ENCODE measurements at places on chromosomes 12 and 14.

DNA sequence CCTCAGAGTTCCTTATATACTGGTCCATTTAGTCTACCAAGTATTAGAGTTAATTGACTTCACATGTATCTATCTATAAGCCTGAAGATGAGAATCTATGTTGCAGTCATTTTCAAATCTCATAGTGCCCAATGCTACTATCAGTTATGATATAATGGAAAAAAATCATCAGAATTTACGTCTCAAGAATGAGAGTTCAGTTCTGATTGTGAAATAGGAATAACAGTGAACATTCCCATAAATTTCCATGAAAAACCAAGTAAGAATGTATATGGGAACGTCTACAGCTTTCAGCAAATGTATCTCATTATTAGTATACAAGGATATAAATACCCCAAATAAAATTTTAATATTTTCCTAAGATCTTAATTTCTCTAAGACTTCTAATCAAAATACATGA lies 77.2 kb downstream of the PPP1R12A start:
- DNase-seq, result no peak

DNA sequence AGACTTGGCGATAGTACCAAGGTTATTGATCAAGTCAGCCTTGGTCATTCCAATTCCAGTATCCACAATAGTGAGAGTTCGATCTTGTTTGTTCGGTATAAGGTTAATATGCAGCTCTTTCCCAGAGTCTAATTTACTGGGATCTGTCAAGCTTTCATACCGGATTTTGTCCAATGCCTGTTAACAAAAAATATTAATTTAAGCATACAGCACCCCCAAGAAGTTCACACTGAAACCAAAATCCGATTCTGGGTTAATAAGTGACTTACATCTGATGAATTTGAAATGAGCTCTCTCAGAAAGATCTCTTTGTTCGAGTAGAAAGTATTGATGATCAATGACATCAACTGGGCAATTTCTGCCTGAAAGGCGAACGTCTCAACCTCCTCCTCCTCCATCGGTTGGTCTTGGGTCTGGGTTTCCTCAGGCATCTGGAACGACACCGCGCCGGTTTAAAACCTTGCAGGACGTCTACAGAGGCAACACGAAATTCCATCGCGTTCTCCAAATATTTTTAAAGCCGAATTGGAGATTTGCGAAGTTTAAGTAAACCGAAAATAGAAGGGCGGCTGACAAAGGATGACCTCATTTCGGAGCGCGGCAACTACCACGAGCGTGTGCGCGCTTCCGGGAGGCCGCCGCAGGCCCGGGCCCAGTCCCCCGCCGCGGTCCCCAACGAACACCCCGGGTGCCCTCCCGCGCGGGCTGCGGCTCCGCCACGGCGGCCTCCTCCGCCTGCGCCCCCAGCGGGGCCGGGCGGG lies 716 bp downstream of the HSP90AA1 start:
- no peak for DNase-seq

DNA sequence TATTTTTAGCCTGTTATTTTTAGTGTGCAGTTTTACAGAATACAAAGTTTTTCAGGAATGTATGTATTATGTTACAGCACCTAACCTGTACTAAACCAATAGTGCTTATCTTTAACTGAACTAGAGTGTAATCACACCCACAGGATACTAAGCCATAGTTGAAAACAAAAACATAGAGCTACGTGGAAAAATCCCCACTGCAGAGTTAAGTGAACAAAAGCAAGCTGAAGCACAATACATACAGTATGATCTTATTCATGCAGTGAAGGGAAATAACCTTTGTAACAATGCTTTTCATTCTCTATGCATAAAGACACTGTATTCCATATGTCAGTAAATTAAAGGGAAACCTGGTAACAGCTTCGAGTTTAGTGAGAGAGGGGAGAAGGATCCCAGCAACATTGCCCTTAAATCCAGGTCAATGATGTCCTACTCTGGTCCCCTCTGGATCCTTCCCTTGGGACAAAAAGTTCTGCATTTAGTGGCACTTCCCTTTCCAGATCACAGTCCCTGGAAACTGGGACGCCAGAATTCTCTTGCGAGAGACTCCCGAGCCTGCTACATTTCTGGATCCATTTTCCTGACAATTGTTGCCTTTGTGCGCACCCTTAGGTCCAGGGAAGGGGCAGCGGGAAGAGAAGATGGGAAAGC lies 121.3 kb upstream of the CCND2 start:
- DNase-seq, result no peak

DNA sequence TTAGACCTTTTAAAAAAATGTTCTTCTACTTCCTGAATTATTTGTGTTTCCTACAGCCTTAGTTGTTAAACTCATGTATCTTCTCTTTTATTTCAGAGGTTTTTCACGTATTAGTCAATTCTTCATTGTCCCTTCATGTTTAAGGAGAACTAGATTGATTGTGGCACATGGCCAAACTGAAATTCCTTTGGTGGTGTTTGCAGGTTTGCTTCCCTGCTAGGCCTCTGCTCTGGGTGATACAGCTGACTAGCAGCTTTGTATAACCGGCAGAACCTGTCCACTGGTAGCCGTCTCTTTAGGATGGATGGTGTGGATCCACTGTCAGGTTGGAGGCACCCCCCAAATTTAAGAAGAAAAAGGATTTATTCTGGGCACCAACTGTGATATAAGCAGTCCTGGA lies 262.1 kb downstream of the FBXL14 start:
- no peak for DNase-seq

- no peak for DNase-seq
These were observed 631 bp downstream of the PPM1H start for GRCh38 chr12:62934239-62934798.

- no peak for DNase-seq
These were observed 70.7 kb downstream of the NOVA1 start for GRCh38 chr14:26527095-26527494.

- DNase-seq, result no peak
These were observed 974 bp downstream of the BTBD7 start for GRCh38 chr14:93331728-93332396.

GRCh38 chr14:74860899-74861733 lies 14.8 kb downstream of the PROX2 start:
- DNase-seq, result no peak

DNA sequence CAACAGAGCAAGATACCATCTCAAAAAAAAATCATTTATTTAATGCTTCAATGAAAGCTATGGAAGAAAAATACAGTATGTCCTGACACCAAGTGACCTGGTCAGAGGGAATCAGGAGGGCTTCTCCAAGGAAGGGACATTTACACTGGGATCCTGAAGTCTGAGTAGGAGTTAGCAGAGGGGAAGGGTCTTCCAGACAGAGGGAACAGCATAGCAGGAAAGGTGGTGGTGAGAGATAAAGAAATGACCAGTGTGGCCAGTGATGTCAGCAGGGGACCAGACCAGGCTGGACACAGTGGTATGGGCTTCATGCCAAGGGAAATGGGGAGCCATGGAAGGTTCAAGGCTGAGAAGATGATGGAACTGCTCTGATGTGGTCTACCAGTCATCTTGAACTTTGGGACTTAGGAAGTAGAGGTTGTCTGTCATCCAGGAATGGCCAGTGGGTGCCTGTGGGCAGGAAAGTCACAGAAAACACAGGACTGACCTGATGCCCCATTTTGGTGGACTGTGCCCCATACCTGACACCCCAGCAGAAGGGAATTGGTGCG lies 7.8 kb upstream of the TCHP start:
- no peak for DNase-seq

- DNase-seq, result no peak
These were observed 505.4 kb downstream of the LRFN5 start for GRCh38 chr14:42112108-42112507.

GRCh38 chr14:100834082-100834793 lies 8.3 kb downstream of the MEG3 start:
- DNase-seq, result no peak

GRCh38 chr12:130640901-130641300 lies 75.2 kb downstream of the RIMBP2 start:
- no peak for DNase-seq

DNA sequence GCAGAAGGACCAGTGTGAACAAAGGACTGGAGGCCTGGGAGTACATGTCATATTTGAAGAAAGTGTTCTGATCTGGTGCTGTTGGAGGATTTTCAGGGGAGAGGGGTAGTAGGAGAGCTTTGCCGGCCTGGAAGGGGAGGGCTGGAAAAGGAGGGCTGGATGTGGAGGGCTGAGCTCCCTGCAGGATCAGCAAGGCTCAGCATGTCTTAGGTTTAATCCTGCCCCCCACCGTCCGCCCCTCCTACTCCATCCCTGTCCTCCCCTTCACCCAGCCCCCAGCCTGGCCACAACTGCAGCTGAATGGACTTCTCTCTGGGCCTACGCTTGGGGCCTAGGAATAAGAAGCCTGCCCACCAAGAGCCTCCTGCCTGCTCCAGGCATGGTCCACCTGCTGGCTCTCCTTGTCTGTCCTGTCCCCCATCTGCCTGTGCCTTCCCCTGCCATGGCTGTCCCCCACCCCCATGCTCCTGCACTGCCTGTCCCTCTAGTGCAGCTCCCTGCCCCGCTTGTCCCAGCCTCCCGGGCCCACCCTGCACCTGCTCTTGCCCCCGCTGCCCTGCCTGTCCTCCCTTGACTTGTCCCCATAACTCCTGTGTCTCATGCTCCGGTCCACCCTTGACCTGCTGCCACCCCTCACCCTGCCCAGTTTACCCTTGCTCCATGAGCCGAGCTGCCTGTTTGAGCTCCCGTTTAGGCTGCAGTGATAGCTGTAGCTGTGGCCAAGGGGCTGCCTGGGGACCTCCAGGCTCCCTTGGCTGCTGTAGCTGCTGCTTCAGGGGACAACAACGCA lies 9.8 kb upstream of the RARG start:
- no peak for DNase-seq

DNA sequence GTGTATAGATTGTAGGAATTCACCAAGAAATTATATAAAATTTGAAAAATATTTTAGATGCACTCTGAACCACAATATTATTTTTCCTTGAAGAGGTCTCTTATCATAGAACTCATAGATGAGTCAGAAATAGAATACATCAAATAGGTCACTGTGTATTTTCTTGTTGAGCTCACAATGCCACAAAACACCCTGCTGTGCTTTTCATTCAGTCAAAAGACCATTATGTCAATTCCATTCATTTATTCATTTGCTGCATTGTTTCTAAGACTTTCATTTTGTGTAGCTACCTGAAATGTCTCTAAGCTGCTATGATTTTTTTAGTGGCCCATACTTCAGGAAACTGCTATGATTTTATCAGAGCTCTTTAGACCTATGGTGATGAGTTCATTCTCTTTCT lies 231.9 kb upstream of the AVPR1A start:
- DNase-seq, result no peak

DNA sequence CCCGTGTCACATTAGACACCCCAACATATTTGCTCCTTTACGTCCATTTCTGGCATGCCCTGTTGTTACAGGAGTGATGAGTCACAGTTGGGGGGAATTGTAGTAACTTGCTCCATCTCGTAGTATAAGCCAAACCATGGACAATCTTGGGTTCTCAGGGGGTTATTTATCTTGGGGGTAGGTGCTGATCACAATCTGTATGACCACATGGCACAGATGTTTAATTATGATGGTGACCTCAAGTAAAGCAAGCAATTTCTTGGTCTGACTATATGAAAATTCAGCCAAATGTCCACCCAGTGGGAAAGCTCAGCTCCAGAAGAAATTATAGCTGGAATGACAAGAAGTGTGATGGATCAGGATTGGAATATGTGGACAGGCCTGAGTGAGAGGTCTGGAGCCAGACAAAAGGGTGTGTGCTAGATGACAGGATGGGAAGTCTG lies 32.1 kb upstream of the STON2 start:
- DNase-seq, result no peak

DNA sequence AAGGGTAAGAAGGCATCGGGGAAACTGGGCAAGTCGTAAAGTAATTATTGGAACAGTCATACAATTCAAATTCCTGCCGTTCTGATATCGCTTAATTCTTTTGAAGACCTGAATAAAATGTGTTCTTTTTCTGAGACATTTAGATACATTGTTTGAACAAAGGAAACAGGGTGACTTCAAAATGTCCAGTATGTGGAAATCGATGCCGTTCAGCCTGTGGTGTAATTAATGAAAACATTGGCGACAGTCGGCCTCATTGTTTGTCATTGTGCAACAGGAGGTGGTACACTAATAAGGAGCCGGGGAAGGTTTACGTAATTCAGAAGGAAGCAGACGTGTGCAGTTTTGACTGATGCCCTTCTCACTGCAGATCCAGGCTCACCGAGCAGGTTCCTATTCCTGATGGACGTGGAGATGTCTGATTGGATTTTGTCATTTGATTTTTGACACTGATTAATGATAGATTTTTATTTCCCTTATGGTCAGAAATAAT lies 92.7 kb downstream of the BORCS5 start:
- DNase-seq, result no peak

- DNase-seq, result no peak
These were observed 72.8 kb upstream of the BBS10 start for GRCh38 chr12:76421046-76421445.

DNA sequence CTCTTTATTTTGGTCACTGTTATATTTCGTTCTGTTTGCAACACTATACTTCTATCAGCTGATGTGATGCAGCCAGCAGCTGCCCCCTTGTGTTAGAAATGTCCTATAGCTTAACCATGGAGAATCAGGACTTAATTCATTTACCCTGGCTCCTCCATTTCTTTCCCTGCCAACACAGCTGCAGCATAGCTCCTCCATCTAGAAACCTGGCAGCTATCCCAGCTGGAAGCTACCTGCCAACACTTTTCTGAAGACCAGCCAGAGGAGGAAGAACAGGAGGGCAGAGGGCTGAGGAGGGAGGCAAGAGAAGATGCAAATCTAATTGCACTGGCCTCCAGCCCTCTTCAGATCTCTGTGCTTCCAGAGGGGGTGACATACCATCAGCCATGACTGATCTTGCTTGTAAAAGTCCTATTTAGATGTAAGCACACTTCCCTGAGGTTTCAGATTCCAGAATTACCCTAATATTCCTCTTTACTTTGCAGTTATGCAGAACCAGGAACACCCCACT lies 156.8 kb upstream of the TMEM260 start:
- no peak for DNase-seq

- DNase-seq, result no peak
These were observed 186.0 kb upstream of the BCL2L14 start for GRCh38 chr12:11884706-11885105.

DNA sequence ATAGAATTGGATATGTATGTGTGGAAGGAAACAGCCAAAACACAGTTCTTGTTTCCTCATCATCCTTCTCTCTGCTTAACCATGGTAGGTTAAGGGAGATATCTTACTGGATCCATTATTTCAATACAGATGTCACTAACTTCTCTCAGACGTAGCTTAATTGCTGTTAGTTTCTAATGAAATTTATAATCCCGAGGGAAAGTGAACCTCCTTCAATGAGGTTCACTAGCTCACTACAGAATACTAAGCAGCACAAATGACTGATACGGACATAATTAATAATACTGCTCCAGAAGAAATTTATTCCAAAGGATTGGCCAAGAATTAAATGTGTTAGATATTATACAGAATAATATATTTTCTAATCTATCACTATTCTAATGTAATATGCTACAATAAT lies 28.6 kb upstream of the PTPRO start:
- no peak for DNase-seq

GRCh38 chr12:51329742-51330141 lies 5.8 kb upstream of the BIN2 start:
- DNase-seq, result no peak

- DNase-seq, result no peak
These were observed 7.3 kb downstream of the STXBP6 start for GRCh38 chr14:25042362-25043299.

GRCh38 chr12:78248321-78248720 lies 417.6 kb downstream of the NAV3 start:
- no peak for DNase-seq

- DNase-seq, result no peak
These were observed 5.7 kb downstream of the DPF3 start for GRCh38 chr14:72888192-72888591.
